ENCODE measurements at places on chromosomes 2 and 18.

DNA sequence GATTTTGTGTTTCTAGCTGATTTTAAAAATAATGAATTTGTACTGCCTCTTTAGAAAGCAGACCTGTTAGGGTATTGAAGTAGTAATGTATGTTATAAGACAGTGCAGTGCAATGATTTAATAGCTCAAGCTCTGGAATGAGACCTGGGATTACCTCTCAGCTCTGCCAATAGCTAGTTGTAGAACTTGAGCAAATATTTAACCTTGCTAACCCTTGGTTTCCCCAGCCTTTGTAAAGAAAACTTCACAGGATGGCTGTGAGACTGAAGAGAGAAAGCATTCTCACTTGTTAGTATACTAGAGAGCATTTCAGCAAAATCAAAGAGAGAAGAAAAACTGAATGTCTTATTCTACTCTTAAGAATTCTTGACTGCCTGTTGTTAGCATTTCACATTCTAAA is 293.9 kb downstream of the KIAA1328 start:
- no peak for DNase-seq

DNA sequence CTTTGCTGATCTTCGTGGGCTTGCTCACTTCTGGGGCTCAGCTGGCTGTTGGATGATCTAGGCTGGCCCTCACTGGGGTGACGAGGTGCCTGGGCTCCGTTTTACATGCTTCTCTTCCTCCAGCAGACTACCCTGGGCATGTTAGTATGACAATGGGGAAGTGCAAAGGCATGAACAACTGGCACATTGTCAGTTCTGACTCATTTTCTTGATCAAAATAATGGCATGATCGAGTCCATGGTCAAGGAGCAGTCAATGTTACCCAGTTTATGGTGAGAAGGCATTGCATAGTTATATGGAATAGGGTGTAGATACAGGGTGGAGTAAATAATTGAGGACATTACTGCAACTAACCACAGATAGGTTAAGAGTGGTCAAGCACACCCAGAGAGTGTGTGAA is 10.0 kb upstream of the UPP2 start:
- DNase-seq: no peak

DNA sequence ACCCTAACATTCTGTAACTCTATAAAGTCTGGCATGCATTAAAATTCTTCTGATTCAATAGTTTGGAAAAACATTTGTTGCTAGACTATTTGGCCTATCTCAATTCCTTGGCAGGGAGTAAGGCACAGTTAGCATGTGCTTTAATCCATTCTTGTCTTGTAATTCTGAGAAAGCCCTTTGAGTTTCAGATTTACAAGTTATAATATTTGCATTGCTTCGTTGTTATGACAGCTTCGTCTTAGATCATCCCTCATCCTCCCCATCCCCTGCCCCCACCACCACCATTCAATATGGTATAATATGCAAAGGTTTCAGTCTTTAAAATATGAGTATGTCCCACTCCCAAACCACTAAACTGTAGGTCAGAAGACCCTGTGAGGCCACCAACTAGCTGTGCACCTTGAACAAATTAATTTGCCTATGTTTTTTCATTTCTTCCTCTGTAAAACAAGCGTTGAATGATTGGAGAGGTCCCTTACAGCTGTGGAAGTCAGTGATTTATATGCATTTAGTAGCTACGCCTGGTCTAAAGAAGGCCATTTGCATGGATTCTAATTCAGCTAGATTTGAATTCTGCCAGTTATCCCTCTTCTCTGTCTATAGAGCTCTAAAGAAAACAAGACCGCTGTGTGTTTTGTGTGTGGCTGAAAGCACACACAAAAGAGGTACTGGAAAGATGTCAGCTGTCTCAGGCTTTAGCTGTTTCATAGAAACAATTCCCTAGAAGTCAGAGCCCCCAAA is 591 bp downstream of the C2orf80 start:
- DNase-seq: no peak

DNA sequence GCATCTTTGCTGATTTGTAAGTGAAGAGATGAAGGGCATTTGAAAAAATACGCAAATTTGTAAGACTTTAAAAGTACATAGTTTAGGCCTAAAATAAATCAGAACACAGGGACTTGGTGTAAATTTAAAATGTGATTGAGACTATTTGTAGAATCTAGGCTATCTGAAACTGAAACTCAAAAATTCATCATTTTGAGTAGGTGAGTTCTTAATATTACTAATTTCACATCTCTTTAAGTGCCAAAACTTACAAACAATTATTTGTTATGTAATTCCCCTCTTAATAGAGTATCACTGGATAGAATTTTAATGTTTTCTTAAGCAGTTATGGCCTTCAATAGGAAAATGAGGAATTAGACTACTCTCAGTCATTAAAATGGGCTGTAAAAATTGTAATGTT is 14.0 kb upstream of the HRH4 start:
- DNase-seq: no peak

GRCh38 chr2:240614391-240614790 is 10.9 kb upstream of the GPR35 start:
- no peak for DNase-seq

GRCh38 chr2:157902692-157903091 is 26.6 kb upstream of the ACVR1 start:
- no peak for DNase-seq

GRCh38 chr18:72342933-72343332 is 201.2 kb downstream of the CBLN2 start:
- DNase-seq: no peak

DNA sequence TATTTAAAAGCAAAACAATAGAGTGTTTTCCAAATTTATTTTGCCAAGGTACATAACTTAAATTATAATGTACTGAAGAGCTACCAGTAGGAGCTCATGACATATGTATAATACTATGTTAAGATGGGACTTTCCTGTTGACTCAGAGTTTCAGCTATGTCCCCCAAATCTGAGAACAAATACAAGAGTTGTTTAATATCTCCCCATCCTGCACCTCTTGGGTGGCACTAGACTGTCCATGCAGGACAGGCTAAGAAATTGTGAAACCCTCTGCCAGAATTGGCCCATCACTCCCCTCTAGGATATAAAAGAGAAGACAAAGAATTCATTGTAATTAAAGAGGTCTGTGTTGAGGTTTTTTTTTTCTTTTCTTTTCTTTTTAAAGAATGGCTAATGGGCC is 21.7 kb upstream of the CTAGE1 start:
- no peak for DNase-seq
